ENCODE measurements at places on chromosomes 5 and 9.

DNA sequence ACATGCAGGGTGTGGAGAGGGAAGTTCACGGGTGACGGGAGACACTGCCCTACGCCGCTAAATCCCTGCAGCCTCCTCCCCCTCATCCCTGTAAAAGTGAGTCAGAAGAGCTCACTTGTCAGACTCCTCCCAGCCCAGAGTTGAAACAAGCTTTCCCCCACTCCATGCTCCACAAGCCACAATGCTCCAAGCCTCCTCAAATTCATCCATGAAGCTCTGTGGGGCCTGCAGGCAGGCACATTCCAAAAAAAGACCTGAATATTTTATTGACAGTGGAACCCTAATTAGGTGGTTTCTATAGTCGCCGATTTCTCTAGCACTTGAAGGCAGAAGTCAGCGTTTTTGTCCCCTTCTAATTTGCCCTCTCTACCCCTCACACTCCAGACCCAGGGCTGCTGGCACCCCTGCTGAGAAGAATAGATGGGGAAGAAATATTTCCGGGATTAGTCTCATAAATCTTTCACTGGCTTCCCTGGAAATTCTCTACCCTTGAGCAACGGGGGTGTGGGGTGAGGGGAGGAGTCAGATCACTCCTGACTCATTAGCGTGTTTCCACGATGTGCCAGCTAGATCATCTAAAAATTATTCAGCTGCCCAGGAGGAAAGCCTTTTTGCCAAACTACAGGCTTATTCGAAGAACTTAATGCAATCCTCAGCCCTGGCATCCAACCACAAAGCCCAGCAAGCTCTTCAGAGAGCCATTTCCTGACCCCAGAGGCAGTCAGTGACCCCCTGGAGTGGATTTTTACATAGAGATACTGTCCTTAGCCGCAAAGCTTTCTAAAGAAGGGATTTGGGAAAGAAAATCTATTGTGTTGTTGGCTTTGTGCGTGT, 97.1 kb downstream of the ENC1 start:
- DNase-seq: peak; percentile 74

DNA sequence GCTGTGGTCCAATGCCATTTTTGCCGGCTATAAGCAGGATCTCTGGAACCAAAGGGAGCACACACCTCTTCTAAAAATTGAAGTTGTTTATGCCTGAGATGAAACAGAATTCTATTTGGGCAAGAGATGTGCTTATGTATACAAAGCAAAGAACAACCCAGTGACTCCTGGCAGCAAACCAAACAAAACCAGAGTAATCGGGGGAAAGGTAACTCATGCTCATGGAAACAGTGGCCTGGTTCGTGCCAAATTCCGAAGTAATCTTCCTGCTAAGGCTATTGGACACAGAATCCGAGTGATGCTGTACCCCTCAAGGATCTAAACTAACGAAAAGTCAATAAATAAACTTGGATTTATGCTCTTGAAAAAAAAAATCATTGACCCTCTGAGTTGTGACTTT, 178.7 kb downstream of the CEMIP2 start:
- DNase-seq: peak; percentile 52

DNA sequence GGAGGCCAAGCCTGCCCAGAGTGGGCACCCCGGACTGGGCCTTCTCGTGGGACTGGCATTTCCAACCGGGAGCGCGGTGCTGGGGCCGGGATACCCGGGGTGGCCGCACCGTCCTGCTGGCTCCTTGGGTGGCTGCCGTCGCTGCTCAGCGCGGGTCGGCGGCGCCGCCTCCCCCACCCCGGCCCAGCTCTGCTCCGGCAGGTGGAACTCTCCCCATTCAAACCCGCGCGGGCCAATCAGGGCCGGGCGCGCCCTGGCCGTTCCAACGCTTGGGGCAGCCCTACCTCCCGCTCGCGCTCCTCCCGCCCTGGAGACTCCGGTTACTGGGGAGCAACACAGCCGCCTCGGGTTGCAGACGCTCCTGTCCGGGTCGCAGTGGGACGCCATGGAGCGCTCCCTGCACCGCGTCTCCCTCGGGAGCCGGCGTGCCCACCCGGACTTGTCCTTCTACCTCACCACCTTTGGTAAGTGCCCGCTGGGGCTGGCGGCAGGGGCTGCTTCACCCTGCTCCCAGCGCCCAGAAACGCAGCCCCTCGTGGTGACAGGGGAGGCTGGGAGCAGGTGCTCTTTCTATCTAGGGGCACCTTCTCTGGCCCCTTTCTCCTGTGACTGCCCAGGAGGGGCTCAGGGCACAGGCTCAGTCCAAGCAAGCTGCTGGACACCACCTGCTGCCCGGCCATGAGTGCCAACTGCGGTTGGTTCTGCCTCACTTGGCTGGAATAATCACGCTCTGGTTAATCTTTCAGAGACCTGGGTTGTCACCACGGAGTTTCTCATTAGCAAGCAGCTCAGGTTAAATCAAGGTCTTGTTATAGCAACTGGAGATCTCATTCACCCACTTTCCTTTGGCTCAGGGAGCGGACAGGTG, at the start of gene RGS3:
Gene RGS3 (plus strand): TSS at position 310 of the 868 bp plus-strand sequence. CDS start 76 bp downstream, at position 386.
- peak; percentile 8 for DNase-seq

DNA sequence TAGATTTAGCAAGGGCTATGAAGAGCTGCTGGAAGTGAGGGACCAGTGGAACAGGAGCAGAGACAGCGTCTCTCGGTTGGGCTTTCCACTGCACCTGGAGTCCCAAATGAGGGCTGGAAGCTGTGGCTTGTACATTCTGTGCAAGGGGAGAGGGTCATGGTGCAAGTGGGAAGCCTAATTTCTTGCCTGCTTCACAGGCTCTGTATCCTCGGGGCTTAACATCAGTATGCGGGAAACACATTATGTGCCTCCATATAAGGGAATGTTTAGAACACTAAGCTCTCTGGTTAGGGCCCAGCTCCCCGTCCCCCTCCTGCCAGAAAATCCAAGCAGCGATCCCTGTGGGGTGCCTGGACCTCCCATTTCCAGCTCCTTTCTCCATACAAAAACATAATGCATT, 89.0 kb upstream of the NIPAL4 start:
- peak; percentile 45 for DNase-seq

GRCh38 chr9:5529683-5530221, 19.4 kb downstream of the PDCD1LG2 start:
- DNase-seq: no peak

DNA sequence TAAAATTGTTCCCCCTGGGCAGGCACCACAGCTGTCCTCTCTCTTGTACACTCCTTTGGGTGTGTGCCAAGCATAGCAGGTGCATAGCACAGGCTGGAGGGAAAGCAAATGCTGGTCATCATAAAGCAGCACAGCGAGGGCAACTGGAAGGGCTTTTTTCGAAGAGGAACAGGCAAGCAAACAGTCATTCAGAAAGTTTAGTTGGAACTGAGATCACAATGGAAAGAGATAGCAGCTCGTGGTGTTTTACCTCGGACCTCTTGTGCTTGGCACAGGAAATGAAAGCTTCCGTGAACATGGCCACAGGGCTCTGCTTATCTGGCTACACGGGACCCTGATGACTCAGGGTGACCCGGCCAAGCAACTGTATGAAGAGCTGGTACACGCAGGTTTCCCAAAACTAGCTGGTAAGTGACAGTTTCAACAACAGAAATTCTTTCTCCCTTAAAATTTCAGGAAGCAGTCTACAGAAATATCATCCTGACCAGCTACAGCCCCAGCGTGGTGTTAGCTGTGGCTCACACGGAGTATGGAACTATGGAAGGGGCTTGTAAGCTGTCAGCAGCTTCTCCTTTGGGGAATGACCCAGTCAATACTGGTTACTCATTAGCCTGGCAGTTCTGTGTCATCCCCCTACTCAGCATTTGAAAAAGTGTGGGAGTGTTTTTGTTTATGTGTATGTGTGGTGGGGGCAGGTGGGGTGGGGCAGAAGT, 48.1 kb downstream of the POC5 start:
- DNase-seq: peak; percentile 44

- DNase-seq: no peak
These were observed 123.8 kb upstream of the SHB start for GRCh38 chr9:38192731-38193265.

DNA sequence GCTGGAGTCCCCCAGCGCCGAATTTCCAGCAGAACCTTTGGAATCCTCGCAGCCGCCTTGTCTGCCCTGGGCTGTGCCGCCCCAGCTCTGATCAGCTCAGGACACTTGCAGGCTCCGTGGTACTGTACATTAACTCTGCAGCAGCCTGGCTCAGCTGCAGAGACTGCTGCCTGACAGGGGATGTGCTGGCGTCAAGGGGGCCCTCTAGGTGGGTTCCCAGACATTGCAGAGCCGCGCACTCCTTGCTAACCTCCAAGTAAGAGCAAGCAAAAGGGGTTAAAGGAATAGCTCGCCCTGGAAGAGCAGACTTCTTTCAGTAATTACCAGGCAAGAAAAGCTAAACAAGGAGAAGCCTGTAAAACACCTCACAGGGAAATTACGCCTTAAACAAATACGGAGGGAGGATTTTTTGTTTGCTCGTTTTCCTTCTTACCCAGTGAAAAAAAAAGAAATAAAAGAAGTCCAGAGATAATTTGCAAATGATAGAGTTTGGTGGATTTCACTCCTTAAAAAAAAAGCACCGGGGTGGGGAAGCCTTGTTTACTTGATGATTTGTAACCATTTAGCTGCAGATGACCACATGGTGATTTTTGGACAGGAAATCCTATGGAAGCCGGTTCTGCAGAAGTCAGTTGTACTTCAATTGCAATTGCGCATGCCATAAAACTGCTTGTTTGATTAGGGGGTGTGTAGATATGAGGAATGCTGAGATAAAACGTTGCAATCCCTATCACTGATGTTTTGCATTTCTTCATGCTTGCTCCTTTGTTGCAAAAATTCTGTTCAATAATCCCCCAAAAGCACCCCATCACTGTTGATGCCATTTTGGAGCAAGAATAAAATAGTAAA, 305.8 kb downstream of the PDE4D start:
- DNase-seq: peak; percentile 88

DNA sequence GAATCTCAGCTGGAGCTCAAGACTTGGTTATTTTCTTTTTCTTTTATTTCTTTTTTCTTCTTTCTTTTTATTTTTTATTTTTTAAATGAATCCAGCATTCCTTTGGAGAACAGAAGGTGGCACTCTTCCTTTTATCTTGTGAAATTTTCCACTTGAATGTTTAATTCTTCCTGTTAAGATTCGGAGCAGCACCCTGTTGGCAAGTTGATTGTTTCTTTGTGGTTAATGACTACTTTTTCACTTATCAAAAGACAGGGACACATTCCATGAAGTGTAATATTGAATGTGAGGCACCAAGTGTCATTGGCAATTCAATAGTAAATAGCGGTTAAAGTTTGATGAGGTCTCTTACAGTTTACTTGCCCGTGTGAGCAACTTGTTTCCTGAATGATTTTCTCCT, 240.5 kb upstream of the CHD1 start:
- DNase-seq: peak; percentile 49

GRCh38 chr5:36870399-36871040, 6.0 kb upstream of the NIPBL start:
- peak; percentile 84 for DNase-seq

- DNase-seq: no peak
These were observed 41.7 kb downstream of the ITGA2 start for GRCh38 chr5:53030893-53031292.

- no peak for DNase-seq
These were observed 38.6 kb upstream of the NFIB start for GRCh38 chr9:14352503-14352902.

GRCh38 chr9:84871983-84872382, 202.5 kb downstream of the NTRK2 start:
- no peak for DNase-seq

DNA sequence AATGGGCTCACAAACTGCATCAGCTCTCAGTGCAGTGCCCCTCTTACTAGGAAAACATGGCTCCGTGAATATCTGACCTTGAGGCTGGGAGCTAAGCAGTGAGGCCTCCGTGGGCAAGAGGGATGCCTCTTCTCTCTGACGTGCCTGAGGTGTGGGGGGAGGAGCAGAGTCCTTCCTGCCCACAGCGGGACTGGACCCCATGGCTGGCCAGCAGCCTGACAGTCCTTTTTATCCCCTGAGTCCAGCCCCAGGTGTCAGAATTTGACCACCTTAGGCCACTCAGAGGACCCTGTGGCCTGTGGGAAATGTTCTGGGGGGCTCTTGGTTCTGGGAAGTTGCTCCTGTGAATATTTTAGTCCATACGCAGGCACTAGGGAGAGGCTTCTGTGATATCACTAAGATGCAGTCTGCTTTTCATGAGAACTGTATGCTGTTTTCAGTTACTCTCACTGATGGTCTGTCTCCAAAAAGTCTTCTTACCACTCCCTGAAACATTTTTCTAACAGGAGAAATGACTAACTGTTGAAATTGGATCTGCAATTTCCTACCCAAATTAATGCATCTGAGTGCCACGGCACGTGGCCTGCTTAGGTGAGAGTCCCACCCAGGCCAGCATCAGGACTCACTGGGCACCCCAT, 23.4 kb downstream of the ANGPTL2 start:
- DNase-seq: no peak

DNA sequence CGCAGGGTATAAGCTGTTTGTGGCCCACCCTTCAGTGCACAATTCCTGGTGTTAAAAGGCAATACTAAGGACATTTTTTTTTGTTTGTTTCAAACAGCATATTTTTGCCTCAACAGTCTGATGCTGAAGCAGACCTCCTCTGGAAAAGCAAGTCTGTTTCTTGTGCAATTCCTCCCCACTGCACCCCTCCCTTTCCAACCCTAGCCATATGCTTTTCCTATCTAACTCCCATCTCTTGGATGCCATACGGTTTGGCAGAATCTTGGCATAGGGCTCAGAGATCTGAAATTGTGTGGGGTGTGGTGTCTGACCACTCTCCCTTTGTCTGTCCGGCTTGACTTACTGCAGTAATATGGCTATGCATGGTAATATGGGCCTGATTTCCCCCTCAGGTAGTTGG, 161.6 kb downstream of the TMEM38B start:
- no peak for DNase-seq

- no peak for DNase-seq
These were observed at the start of gene FRRS1L for GRCh38 chr9:109166771-109167601. Gene FRRS1L (minus strand): TSS chr9:109167249. CDS start chr9:109167138, 111 bp downstream.

GRCh38 chr5:172370648-172371545, 83.4 kb downstream of the SH3PXD2B start:
- DNase-seq: peak; percentile 88

DNA sequence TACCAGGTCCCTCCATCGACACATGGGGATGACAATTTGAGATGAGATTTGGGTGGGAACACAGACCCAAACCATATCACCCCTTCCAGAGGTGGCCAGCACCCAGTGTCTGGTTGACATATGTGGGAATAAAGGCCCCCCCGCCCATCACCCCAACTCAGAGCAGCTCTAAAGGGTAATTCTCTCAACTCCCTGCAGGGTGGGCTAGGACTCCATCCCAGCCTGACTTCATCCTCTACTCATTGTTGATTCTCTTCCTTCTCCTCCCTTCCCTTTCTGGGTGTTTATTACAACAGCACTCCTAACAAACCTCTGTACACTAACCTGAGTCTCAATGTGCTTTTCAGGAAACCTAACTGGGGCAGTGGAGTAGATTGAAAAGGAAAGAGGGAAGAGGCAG, 339.9 kb downstream of the ACTL7B start:
- DNase-seq: no peak
